Upper lobe of left lung (tissue), 6 donors: ENCODE measurements at places on chromosomes 1 and 21. TPM values are rescaled to one million over a fixed set of nuclear protein-coding genes. Genes with fewer than 3 reads are reported as not detected.

- no peak overlapping the region for H3K27ac ChIP-seq
- no peaks in the 10 kb centered on the region for H3K36me3 ChIP-seq
- H3K4me1 ChIP-seq: peaks cover 7% of the 10 kb centered on the region
- no peak for DNase-seq
- no peaks in the 10 kb centered on the region for H3K27me3 ChIP-seq
Measured at GRCh38 chr1:222893255-222893654, 78.4 kb downstream of the DISP1 start.

BEND5 gene
- 4.4 TPM for total RNA-seq

DNA sequence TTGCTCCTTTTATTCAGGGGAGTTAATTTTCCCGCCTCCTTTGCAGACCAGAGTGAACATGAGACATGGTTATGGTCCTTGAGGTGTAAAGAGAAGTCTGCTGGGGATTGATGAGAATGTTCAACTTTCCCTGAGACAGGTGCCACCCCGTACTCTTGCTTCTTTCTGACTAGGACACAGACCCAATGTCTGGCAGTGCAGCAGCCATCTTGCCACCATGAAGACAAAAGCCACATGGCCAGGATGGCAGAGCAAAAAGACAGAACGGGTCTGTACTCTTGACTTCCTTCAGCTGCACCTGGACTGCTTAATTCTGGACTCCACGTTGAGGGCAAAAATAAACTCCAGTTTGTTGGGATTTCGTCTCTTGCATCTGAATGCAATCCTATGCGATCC is 54.1 kb downstream of the KLHDC7A start:
- no peak overlapping the region for H3K27ac ChIP-seq
- H3K27me3 ChIP-seq: no peaks in the 10 kb centered on the region
- no peak for DNase-seq
- no peaks in the 10 kb centered on the region for H3K4me1 ChIP-seq
- H3K4me3 ChIP-seq: no peak overlapping the region
- no peaks in the 10 kb centered on the region for H3K36me3 ChIP-seq

LCK gene
- 25.1 TPM for total RNA-seq

GRCh38 chr1:212825798-212826452 is 21.5 kb downstream of the SPATA45 start:
- H3K27me3 ChIP-seq: no peaks in the 10 kb centered on the region
- no peaks in the 10 kb centered on the region for H3K4me1 ChIP-seq
- H3K36me3 ChIP-seq: no peaks in the 10 kb centered on the region
- H3K4me3 ChIP-seq: no peak overlapping the region

SPRR1A gene
- total RNA-seq: not detected

DNA sequence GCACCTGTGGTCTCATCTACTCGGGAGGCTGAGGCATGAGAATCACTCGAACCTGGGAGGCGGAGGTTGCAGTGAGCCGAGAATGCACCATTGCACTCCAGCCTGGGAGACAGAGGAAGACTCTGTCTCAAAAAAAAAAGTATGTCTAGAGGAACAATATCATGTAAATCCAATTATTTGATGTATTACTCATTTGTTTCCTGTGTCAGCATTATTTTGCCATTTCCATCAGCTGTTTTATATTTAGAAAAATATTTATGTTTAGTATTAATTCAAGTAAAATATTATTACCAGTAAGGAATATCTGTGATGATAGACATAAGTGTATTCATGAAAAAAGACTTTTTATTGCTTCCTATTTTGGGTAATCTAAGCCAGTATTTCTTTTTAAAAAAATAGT is 13.0 kb downstream of the TDRKH start:
- no peaks in the 10 kb centered on the region for H3K27me3 ChIP-seq
- no peak overlapping the region for H3K4me3 ChIP-seq
- H3K4me1 ChIP-seq: no peaks in the 10 kb centered on the region
- no peak for DNase-seq
- H3K27ac ChIP-seq: no peak overlapping the region
- H3K36me3 ChIP-seq: peaks cover 11% of the 10 kb centered on the region
